Activated CD8-positive, alpha-beta memory T cell treated with anti-CD3 and anti-CD28 coated beads, Interleukin-2, amount 10 ng/mL, durations not matched to agents 7 days and 5 days (primary cell): ENCODE measurements at places on chromosomes 6 and 20. TPM values are rescaled to one million over a fixed set of nuclear protein-coding genes. Genes with fewer than 3 reads are reported as not detected.

DNA sequence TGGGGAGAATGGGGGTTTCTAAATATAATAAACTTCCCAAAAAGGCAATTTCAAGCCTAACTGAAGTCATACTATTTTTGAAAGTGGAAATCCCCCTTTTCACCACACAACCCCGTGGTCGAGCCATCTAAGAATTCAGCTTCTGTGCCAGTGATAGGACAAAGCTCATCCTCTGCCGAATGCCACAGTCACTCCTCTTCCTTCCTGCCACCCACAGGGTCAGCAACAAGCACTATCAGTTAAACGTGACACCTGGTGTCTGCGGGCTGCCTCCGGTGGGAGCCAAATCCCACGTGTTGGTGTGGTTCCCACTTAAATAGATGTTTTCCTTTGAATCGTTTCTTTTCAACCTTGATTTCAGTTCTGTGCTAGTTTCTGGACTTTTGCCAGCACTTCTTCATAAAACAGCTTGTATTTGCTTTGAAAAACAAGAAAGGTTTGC lies 60.7 kb downstream of the TNFAIP3 start:
- DNase-seq = peak; percentile 92

GRCh38 chr6:108966251-108966650 lies 118.0 kb downstream of the ARMC2 start:
- DNase-seq = no peak

GRCh38 chr6:22368794-22369193 lies 72.0 kb upstream of the PRL start:
- DNase-seq = no peak

DNA sequence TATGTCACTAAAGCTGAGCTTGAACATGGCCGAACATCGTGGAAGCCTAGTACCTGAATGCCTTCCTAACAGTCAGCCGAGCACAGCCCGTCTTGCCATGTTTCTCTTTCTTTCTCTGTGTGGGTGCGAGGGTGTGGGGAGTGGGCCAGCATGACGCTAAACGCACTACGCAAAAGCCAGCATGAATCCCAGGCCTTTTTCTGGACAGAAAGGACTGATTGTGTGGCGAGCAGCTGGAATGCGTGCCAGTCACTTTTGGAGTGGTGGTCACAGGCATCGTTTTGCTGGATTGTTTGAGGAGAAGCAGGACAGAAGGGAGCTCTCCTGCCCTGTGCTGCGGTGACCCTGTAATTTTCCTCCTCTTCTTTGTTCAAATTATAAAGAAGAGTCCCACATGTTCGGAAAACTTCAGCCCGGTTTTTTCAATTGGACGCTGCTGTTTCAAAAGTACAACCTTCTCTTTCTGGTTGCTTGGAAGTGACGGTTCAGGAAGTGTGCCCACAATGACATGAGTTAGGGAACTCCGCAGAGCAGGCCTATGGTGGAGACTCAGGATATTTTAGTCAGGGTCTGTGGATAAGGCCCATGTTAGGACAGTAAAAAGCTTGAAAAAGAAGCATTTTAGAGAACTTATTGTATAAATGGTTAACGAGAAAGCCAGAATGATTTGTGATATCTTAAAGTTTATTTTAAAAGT lies 54.3 kb downstream of the PDE7B start:
- DNase-seq = no peak

DNA sequence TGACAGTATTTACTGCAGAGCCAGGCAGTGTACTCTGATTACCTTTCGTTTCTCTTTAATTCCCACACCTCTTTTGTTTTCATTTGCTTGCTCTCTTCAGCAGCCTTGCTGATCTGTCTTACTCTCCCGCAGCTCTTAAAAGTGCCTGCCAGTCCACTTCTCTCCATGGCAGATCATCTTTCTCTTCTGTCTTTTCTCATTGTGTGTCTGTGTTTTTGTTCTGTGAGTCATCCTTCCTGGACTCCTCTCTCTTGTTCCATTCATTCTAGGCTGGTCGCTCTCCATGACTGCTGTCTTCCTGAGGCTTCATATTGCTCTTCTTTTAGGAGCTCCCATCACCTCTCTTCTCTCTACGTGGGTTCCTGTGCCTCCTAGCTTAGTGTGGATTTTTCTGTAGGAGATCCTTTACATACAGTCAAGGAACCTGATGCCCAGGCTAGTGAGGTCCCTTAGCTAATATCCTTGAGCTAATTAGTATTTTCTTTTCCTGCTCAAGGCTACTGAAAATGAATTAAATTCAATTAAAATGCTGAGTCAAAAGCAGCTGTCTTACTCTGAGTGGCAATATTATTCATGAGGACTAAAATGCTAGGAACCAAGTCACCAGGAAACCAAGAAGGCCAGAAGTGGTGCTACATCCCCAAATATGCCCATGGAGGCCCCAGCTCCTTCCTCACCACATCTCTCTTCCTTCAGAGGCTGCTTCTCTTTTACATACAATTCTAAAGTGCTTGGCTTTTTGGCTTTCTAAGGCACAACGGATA lies 86.1 kb downstream of the SLX4IP start:
- no peak for DNase-seq

DNA sequence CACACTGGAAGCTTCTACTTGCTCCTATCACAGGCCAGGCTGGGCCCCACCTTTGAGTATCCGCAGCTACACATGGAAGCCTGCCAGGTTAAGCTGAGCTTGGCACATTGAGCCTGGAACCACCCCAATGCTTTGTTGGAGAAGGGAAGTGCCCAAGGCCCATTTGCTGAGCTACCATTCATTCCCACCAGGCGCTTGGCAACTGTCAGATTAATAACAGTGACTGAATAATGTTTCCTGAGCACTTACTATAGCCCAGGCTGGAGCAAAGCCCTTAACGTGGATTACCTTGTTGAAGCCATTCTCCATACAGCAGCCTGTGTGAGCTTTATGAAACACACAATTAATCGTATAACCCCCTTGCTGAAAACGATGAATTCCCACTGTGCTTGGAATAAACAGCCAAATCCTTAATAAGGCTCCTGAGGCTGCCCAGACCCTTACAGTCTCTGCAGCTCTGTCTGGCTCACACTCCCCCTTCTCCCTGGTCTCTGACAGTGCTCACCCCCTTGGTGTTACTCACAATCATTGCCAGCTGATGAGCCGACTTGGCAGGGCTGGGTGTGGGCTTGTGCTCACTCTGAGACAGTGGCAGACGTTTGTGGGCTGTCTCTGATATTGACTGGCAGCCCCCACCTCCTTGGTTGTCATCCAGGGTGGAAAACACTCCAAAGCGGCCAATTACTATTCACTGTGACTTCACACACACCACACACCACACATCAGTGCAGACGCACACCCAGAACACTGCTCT lies 357.1 kb downstream of the MAFB start:
- no peak for DNase-seq

- DNase-seq = no peak
These were observed 93.3 kb downstream of the CDH22 start for GRCh38 chr20:46214824-46215488.

GRCh38 chr6:45946887-45947286 lies 68.8 kb downstream of the CLIC5 start:
- DNase-seq = no peak

Gene HLA-DQB2
- total RNA-seq = 4.2 TPM

Gene LPA
- not detected for total RNA-seq

Gene ASIP
- total RNA-seq = not detected

Gene PLCB1
- total RNA-seq = 2.4 TPM

Gene DEFB110
- total RNA-seq = not detected

Gene TRIM40
- not detected for total RNA-seq
